Cerebellar nuclear complex (tissue), 1 donor: ENCODE measurements at places on chromosomes 1 and 21.

GRCh38 chr1:200628223-200628881 is 7.8 kb upstream of the KIF14 start:
- DNase-seq = no peak

GRCh38 chr1:206498685-206499084 is 8.6 kb upstream of the RASSF5 start:
- no peak for DNase-seq

GRCh38 chr1:27658951-27659496 is 13.0 kb downstream of the IFI6 start:
- DNase-seq = no peak

GRCh38 chr1:19432943-19433718 is 52.2 kb downstream of the CAPZB start:
- no peak for DNase-seq
